NCI-H524 treated with DMSO at 0.1 percent for 48 hours (cell line): ENCODE measurements at places on chromosomes 2 and 18.

GRCh38 chr18:33830213-33830612, 252.2 kb downstream of the ASXL3 start:
- DNase-seq: no peak

GRCh38 chr2:96236882-96237281, 28.3 kb upstream of the STARD7 start:
- no peak for DNase-seq

DNA sequence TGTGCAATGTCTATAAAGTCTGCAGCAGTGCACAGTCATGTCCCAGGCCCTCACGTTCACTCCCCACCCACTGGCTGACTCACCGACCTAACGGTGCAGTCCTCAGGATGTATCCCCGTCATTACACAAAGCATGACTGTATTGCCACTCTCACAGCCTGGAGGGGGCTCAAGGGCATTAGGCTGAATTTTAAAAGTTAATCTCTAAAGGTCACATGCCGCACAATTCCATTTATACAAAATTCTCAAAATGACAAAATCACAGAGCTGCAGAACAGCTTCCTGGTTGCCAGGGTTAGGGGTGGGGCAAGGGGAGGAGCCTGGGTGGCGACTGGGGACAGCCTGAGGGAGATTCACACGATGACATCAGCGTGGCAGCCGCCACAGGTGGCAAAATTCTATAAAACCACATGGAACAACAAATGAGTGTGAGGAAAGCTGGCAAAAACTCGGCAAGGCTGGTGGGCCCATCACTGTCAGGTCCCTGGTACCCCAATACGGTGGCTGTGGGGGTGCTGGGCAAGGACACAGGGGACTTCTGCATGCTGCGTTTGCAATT, 97.6 kb downstream of the NDUFA10 start:
- no peak for DNase-seq

GRCh38 chr2:88184762-88185161, 14.6 kb downstream of the THNSL2 start:
- DNase-seq: no peak
